ENCODE measurements at places on chromosomes 1 and 21.
A peak's percentile ranks its signal among the peaks of the same experiment; 100 is the strongest.

DNA sequence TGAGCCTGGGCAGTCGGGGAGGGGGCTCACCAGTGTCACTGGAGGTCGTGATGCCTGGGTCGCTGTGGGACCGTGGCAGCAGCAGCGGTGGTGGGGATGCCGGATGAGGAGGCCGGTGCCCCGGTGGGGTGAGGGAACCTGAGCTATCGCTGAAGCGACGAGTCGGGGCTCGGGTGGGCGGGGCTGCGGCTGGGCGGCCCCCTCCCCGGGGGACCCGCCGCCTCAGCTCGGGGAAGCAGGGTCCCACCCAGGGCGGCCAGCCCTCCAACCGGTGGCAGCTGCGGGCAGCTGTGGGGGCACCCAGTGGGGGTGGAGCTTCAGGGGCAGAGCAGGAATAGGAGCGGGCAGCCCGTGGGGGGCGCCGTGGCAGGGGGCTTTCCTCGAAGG lies 5.0 kb downstream of the ENTREP3 start:
- DNase-seq = no peak

- DNase-seq = no peak
These were observed 49.9 kb upstream of the ITPKB start for GRCh38 chr1:226788965-226789364.

- DNase-seq = no peak
These were observed 720 bp upstream of the F3 start for GRCh38 chr1:94542088-94542870.

DNA sequence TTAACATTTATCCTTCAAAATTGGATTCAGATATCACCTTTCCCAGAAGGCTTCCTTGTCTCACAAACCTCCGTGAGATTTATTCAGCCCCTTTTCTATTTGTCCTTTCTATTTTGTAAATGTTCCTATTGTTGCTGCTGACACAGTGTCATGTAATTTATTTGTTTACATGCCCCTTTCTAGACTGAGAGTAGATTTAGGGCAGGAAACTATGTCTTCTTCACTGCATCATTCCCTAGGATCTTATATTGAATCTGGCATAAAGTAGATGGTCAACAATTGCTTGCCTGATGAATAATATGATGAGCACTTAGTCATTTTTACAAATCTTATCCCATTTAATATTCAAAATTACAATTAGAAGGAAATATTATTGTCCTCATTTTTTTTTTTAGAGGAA lies 8.1 kb upstream of the CNN3 start:
- no peak for DNase-seq

DNA sequence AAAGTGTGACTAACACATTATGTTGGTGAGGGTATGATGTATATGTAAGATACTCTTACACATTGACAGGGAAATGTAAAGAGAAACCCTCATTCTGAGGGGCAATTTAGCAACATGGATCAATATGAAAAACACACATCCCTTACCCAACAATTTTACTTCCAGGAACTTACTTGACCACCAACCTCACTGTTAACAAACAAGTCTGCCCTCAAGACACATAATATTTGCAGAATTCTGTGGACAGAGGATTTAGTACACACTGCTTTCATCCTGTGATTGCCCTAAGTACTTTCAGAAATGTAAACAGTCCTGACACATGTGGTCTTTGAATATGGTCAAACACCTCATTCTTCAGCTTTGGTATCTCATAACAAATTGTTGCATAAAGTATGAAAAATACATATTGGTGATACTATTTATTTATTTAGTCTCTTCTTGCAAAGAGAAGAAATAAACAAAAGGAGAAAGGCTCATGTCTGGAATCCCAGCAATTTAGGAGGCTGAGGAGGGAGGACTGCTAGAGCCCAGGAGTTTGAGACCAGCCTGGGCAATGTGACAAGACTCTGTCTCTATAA lies 6.9 kb downstream of the USP48 start:
- no peak for DNase-seq

- no peak for DNase-seq
These were observed 1.7 kb upstream of the VWA1 start for GRCh38 chr1:1433804-1434130.

GRCh38 chr1:211013346-211014240 lies 120.4 kb downstream of the KCNH1 start:
- no peak for DNase-seq

GRCh38 chr1:155173478-155174323 lies at the start of gene TRIM46:
Gene TRIM46 (plus strand): TSS chr1:155173849. CDS start chr1:155173967, 118 bp downstream.
- no peak for DNase-seq

GRCh38 chr1:40361637-40362036 lies 11.9 kb upstream of the SMAP2 start:
- no peak for DNase-seq

DNA sequence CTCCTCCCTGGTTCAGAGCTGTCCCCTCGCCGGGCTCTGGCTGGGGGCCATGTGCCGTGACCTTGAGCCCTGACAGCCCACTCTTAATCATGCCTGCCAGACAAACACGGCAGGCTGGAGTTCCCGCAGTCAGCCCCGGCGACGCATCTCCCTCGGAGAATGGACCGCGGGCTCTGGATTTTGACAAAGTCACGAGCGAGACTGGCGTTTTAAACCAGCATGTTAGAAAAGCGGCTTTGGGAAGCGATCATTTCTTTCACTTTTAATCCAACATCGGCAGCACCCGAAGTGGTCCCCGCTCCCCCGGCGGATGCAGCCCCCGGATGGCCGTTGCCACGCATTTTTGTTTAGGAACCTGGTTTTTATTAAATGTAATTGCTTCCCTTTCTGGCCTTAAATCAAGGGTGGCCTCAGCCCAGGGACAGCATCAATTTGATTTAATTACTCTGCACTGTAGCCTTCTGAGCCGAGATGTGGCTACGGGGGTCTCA lies 70.9 kb downstream of the PRDM16 start:
- no peak for DNase-seq

GRCh38 chr1:112079446-112079845 lies 90.0 kb upstream of the KCND3 start:
- no peak for DNase-seq

GRCh38 chr1:238489006-238489405 lies 598.3 kb upstream of the ZP4 start:
- no peak for DNase-seq

GRCh38 chr1:226763905-226764264 lies 24.8 kb upstream of the ITPKB start:
- no peak for DNase-seq

- peak; percentile 58 for DNase-seq
These were observed 13.2 kb downstream of the AMPD2 start for GRCh38 chr1:109632671-109633346.

DNA sequence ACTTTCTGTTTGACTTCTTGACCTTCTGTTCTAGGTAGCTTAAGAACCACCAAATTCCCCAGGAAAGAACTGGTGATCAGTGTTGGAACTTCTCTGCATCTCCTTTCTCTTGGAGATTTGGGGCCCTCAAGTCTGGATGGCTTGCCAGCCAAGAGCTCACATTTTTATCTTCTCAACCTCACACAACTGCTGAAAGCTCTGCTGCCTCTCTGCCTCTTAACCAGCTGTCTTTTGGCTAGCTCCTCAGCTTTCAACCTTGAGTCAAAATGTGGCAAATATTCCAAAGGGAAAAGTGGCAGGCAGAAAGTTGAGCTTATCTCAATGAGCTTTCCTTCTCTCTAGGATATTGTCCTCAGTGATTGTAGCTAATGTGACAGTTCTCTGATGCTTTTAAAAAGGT lies 89.2 kb upstream of the CCDC190 start:
- no peak for DNase-seq

DNA sequence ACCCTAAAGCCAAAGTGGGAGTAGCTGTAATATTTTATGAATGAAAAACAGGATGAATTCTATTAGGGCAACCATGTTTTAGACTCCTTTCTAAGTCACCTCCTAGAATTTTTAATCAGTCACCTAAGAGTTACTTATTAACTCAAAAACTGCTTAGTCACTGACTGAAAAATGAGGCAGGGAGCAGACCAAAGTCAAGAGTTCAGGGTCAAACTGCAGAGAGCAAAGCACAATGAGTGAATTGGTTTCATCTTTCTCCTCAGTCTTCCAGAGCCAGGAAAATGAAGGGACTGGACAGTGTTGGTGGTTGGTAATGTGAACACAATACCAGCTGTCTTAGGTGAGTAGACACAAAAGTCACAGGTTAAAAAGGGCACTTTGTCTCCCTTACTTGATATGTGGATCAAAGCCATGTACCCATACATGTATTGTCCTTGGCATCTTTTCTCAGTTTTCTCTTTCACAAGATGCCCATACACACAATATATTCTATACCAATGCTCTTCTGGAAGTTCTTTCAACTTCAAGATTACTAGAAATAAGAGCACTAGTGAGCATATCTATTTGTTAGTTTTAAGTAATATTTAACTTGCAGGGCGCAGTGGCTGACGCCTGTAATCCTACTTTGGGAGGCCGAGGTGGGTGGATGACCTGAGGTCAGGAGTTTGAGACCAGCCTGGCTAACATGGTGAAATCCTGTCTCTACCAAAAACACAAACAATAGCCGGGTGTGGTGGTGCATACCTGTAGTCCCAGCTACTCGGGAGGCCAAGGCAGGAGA lies 42.2 kb downstream of the ATP1B1 start:
- DNase-seq = no peak

DNA sequence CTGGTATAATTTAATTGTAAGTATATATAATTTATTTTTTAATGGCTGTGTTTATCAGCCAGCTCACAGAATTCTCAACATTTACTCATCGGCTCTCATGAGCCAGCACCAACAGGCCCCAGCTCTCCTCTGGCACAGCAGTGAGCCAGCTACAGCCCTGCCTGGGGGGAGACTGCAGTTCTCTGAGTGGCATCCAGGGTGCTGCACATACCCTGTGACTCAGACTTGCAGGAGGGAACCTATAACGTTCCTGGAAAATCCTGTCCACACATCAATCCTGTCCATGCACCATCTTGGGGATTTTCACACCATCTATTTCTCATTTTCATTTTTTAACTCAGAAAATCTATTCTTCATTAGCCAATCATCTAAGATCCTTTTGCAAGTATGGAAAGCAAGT lies 36.5 kb downstream of the FHAD1 start:
- DNase-seq = no peak

DNA sequence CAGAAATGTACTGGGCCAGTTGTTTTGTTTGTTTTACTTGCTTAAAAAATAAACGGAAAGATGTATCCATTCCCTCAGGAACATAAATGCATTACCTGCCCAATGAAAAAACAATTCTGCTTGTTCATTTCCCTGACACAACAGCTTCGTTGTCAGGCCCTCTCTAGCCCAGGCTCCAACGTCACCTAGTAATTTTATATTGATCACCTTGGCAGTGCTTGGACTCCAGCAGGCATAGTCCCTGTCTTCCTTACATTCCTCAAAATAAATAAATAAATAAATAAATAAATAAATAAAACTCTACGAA lies 1.2 kb downstream of the CEP170 start:
- no peak for DNase-seq

DNA sequence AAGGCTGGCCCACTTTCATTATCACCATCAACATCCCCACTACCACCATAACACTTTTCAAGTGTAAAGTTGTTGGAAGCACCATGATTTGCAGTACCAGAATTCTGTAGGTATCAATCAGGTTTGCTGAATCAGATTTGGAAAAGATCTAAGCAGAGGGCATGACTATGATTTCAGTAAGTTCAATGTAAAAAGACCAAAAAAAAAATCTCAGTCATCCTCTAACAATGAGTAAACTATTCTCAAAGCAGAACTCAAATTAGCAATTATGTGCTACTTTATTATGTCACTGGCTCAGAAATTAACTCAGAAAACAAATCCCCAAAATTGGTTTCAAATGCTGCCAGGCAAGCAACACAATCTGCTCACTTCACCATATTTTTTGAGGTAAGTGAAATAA lies 187.8 kb upstream of the HP1BP3 start:
- DNase-seq = no peak

GRCh38 chr1:169509354-169509753 lies 23.6 kb upstream of the SLC19A2 start:
- no peak for DNase-seq

GRCh38 chr1:10337436-10337835 lies 61.4 kb upstream of the PGD start:
- DNase-seq = no peak

DNA sequence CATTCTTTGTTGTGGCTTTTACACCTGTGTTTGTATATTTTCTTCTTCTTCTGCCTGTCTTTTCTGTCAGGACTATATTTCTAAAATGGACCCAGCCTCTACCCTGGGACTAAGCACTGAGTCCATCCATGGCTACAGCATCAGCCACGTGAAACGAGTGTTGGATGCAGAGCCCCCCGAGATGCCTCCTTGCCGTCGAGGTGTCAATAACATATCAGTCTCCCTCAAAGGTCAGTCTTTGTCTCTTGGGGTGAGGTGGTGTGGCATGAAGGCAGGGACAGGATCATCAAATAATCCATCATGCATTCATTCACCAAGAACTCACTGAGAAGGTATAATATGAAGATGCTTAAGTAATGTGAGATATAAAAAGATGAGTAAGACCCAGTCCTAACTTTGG lies 19.1 kb upstream of the IPO9 start:
- no peak for DNase-seq

- no peak for DNase-seq
These were observed 1.7 kb upstream of the CCNL2 start for GRCh38 chr1:1400576-1401456.

GRCh38 chr1:117007719-117008013 lies 6.1 kb downstream of the CD101 start:
- no peak for DNase-seq

- peak; percentile 3 for DNase-seq
These were observed 872 bp downstream of the BRINP2 start for GRCh38 chr1:177171536-177172123.

- no peak for DNase-seq
These were observed 21.5 kb upstream of the LEFTY2 start for GRCh38 chr1:225962440-225962975.

DNA sequence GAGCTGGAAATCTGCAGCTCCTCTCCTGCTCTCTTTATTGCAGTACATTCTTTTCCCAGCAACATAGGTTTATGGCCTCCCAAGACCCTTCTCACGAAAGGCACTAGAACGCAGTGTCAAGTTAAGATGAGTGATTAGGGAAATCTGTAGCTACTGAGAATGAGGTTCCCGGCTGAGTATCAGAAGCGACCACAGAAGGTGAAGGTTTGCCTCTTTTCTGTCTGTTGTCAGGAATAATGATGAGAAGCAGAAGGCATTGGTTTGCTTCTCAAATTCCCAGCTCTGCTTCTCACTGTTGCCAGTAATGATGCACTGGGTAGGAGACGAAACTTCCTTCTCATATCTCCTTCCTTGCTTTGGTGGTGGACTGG lies 128.4 kb downstream of the NTMT2 start:
- no peak for DNase-seq

Data from substantia nigra (tissue), 51 donors.